ENCODE measurements at places on chromosomes 16 and 17.

GRCh38 chr17:78903101-78903779 is at the start of gene CEP295NL:
CEP295NL (minus strand) TSS chr17:78903201; CDS start chr17:78901828, 1,373 bp downstream.
- H3K4me1 ChIP-seq = no peaks in the 10 kb centered on the region
- H3K4me3 ChIP-seq = no peak within 1 kb of the TSS
- no peaks in the 10 kb centered on the region for H3K36me3 ChIP-seq
- H3K27me3 ChIP-seq = peaks cover 20% of the 10 kb centered on the region

DNA sequence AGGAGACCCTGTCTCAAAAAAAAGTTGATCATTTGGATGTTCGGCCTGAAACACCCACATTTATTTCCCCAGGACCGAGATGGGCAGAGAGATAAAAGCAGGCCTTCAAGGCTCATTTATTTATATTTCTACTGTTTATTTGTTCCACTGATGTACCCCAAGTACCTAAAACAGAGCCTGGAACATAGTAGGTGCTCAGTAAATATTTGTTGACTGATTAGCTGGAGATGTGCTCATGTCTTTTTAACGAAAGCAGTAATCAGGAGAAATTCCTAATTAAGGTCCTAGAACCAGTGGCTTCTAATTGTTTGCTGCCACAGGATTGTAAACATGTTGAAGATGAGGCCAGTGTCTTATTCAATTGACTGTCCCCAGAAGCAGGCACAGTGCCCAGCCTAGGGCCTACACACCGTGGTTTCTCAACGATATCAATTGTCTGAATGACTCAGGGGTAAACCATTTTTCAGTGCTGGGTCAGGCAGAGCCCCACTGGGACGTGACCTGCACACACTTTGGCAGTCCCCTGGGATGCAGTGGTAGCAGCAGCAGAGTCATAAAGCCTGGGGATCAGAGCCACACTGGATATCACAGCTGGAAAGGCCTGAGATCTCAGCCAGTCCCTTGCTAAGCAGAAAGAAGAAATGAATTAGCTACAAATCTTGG is 34.8 kb downstream of the SOST start:
- H3K4me1 ChIP-seq = peaks cover 16% of the 10 kb centered on the region
- DNase-seq = no peak
- no peak overlapping the region for H3K27ac ChIP-seq
- H3K27me3 ChIP-seq = no peaks in the 10 kb centered on the region

DNA sequence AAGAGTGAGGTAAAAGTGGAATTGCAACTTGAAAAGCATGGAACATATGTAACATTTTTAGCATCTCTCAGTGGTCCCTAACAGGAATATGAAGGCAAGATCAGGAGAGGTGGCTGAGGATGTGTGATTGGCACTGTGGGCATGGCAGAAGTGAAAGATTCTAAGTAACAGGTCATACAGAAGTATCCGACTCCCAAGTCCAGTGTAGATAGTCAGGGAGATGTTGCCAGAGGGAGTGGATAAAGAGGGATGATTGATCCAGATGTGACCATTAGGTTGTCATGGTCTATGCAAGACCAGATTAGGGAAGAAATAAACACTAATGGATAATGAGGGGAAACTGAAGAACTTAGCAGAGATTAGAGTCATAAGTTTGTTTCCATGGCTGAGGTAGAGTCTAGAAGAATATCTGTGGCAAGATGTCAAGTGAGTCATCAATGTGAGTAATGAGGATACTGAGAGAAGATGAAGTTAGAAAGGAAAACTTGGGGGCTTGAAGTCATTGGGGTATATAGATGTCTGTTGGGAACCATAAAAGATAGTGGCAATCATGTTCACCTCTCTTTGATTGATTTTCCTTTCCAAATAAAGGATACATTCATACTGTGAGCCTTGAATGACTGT is 23.9 kb upstream of the CAPNS2 start:
- no peaks in the 10 kb centered on the region for H3K27me3 ChIP-seq
- no peak overlapping the region for H3K4me3 ChIP-seq
- no peak for DNase-seq
- no peak overlapping the region for H3K27ac ChIP-seq
- peaks cover 9% of the 10 kb centered on the region for H3K4me1 ChIP-seq

DNA sequence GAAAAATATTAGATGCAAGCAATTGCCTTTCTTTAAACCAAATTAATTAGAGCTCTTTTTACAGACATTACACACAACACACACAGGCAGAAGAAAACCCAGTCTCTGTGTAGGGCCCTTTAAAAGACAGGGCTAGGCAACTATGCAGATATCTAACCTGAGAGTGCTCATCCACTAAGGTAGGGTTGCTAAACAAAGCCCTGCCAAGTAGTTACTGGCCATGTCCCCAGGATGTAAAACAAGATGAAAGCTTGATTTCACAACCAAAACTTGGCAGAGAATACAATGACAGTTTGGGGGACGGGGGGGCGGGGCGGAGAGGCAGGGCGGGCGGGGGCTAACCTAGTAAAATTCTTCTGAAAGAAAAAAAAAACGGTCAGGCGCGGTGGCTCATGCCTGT is 669.0 kb upstream of the CA10 start:
- no peaks in the 10 kb centered on the region for H3K36me3 ChIP-seq
- H3K27ac ChIP-seq = no peak overlapping the region
- H3K4me1 ChIP-seq = no peaks in the 10 kb centered on the region
- no peak for DNase-seq

DNA sequence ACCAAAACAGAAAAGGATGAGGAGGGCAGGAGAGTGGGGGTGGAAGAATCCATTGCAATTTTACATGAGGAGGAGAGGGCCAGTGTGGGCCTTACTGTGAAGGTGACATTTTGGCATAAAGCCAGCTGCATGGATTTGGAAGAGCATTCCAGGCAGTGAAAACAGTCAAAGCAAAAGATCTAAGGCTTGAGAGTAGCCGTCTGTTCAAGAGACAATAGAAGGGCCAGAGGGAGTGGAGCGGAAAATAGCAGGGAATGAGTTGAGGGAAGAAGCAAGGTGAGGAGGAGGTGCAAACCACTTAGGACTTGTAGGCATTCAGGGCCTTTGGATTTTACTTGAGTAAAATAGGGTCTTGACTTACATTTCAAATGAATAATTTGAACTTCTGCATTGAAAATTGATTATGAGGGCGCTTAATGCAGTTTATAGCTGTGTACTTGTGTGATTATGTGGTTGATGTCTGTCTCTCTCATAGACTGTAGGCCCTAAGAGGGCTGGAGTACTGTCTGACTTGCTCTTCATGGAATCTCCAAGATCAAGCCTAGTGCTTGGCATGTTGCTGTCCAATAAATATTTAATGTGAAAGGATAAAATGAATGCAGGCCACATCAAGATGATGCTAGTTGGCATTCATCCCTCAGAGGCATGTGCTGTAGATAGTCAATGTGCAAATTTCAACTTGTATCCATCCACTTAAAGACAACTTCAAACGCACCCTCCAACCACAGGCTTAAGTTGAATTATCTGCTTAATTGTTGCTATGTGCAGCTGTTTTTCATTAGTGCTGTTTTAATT is 772.1 kb upstream of the RBFOX1 start:
- DNase-seq = no peak
- no peaks in the 10 kb centered on the region for H3K4me1 ChIP-seq
- no peaks in the 10 kb centered on the region for H3K36me3 ChIP-seq
- H3K27ac ChIP-seq = no peak overlapping the region
- H3K27me3 ChIP-seq = no peaks in the 10 kb centered on the region

GRCh38 chr16:79150632-79151310 is 449.8 kb downstream of the MAF start:
- no peaks in the 10 kb centered on the region for H3K36me3 ChIP-seq
- H3K4me3 ChIP-seq = no peak overlapping the region
- H3K27me3 ChIP-seq = no peaks in the 10 kb centered on the region
- no peak for DNase-seq
- H3K4me1 ChIP-seq = no peaks in the 10 kb centered on the region

DNA sequence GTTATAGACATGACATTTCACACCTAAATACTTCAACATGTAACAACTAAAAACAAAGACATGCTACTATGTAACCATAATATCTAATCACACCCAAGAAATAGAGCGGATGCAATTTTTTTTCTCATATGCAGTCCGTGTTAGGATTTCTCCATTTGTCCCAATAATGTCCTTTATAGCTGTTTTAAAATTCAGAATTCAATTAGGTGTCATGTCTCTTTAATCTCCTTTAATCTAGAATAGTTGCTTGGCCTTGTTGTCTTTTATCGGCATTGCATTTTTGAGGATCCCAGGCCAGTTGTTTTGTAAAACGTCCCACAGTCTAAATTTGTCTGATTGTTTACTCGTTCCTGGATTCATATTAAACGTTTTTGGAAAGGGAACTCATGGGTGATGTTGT is 14.5 kb downstream of the MRC2 start:
- no peaks in the 10 kb centered on the region for H3K4me1 ChIP-seq
- no peaks in the 10 kb centered on the region for H3K36me3 ChIP-seq
- no peak overlapping the region for H3K4me3 ChIP-seq
- no peak overlapping the region for H3K27ac ChIP-seq
- no peaks in the 10 kb centered on the region for H3K27me3 ChIP-seq

DNA sequence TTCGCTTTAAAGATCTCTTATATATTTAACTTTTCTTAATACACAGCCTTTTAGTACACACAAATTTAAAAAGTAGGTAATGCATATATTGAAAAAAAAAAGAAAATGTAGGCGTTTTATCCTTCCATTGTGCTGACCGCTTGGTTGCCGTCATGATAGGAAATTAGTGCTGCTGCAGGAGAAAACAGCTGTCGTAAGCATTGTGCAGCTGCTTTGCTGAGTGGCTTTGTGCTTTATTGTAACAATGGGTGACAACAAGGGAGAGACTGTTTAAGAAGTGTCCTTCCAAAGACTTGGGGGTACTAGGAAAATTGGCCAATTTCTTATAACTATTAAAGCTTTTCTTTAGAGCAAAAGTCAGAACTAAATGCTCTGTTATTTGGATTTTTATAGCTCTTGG is 5.0 kb downstream of the HERPUD1 start:
- H3K36me3 ChIP-seq = peaks cover 30% of the 10 kb centered on the region
- H3K4me3 ChIP-seq = no peak overlapping the region
- H3K27ac ChIP-seq = no peak overlapping the region
- H3K4me1 ChIP-seq = peaks cover 14% of the 10 kb centered on the region
- H3K27me3 ChIP-seq = no peaks in the 10 kb centered on the region

- no peaks in the 10 kb centered on the region for H3K4me1 ChIP-seq
- no peak overlapping the region for H3K4me3 ChIP-seq
- no peaks in the 10 kb centered on the region for H3K27me3 ChIP-seq
- no peaks in the 10 kb centered on the region for H3K36me3 ChIP-seq
- no peak for DNase-seq
Observed at GRCh38 chr17:61285526-61286320, 113.9 kb upstream of the TBX2 start.

Data from keratinocyte (primary cell).